CD4-positive, alpha-beta T cell (primary cell): ENCODE measurements at places on chromosomes 7 and 10. TPM values are rescaled to one million over a fixed set of nuclear protein-coding genes. Genes with fewer than 3 reads are reported as not detected.
A peak's percentile ranks its signal among the peaks of the same experiment; 100 is the strongest.

The TCAF1 gene
- total RNA-seq, result 7.7 TPM

The LIMK1 gene
- 8.2 TPM for total RNA-seq

The UNCX gene
- total RNA-seq, result not detected

The WNT8B gene
- not detected for total RNA-seq

- no peaks in the 10 kb centered on the region for H3K4me1 ChIP-seq
- no peak for DNase-seq
- H3K4me3 ChIP-seq, result no peak overlapping the region
- H3K27ac ChIP-seq, result no peak overlapping the region
Measured at GRCh38 chr7:22791204-22792158, 31.2 kb downstream of the TOMM7 start.

DNA sequence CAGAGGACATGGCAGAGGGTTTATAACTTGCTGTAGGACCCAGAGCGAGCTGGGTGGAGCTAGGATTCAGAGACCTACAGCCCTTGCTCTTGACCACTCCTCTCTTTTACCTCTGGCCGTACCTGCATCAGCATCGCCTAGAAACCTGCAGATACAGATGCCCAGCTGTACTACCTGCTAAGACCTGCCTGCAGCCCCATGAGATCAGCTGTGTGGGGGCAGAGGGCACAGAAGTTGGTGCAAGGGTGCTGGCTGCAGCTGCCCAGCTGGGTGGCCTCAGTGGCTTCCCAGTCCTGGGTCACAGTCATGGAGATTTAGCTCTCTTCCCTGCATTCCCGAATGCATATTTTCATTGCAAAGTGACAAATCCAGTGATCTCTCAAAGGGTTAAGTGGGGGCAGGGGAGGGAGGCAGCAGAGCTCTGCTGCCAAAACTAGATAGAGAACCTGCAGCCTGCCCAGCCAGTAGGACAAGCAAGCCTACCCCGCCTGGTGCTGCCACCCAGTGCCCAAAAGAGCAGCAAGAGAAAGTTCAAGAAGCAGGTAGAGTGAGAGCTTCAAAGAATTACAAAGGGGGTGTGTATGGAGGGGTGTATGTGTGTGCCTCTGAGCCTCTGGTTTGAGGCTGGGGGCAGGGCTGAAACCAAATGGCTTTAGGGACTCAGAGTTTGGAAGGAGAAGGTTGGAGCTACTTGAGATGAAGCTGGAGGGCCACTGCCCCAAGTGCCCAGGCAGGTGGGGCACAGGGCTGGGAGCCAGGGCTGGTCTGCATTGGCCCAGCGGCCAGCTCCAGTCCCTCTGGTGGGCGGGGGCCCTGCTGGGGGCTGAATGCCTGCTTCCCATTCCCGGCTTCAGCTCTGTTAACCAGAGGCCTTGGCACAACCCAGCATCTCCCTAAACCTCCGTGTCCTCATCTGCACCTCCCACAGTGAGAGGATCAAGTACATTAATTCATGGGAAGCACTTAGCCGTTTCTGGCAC is 6.9 kb downstream of the FAM241B start:
- H3K4me1 ChIP-seq, result no peaks in the 10 kb centered on the region
- DNase-seq, result peak; percentile 18
- H3K27me3 ChIP-seq, result no peaks in the 10 kb centered on the region
- H3K36me3 ChIP-seq, result peaks cover 11% of the 10 kb centered on the region
- H3K4me3 ChIP-seq, result no peak overlapping the region
- H3K27ac ChIP-seq, result no peak overlapping the region

DNA sequence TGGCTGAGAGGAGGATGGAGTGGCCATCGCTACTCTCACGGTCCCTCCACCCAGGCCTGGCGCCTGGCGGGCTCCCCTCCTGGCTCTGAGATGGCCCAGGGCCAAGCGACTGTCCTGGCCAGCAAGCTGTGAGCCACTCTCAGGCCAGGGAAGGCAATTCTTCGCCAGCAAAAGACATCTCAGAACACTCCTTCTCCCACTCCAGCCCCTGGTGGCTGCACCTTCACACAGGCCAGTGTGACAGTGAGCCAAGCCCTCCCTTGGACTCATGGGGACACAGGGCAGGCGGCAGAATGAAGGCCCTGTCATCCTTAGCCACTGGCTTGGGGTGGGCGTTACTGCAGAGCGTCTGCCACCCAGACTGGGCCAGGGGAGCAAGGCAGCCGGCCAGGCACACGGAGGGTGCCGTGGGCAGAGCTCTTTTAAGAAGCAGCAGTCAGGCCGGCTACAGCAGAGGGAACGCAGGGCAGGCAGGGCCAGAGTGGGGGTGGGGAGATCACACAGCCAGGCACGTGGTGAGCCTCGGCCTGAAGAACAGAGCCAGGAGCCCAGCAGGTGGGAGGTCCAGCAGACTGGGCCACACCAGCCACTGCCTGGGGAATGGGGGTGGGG is 14.4 kb downstream of the STK32C start:
- H3K36me3 ChIP-seq, result no peaks in the 10 kb centered on the region
- H3K4me1 ChIP-seq, result peaks cover 6% of the 10 kb centered on the region
- no peak for DNase-seq
- H3K27ac ChIP-seq, result no peak overlapping the region
